Activated CD8-positive, alpha-beta T cell treated with anti-CD3 and anti-CD28 coated beads for 36 hours (primary cell): ENCODE measurements at places on chromosomes 7 and 10.
A peak's percentile ranks its signal among the peaks of the same experiment; 100 is the strongest.

- no peak for DNase-seq
Measured at GRCh38 chr7:28891192-28891875, 66.8 kb downstream of the TRIL start.

DNA sequence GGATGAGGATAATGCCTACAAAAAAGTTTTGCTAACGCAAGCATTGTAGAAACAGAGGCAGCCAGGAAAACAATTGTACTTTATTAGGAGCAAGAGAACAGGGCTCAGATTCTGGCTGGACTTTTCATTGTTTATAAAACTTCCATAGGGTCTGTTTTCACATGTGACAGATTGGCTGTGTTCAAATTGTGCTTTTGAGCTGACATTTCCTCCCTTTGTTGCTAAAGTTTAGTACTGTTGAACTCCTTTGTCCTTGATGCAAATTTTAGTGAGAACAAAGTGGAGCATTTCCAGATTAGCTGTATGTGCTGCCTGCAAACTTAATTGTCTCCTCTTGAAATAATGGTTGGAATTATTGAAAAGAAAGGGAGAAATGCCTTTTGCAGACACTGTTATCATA is 221.0 kb upstream of the FZD1 start:
- DNase-seq: no peak

DNA sequence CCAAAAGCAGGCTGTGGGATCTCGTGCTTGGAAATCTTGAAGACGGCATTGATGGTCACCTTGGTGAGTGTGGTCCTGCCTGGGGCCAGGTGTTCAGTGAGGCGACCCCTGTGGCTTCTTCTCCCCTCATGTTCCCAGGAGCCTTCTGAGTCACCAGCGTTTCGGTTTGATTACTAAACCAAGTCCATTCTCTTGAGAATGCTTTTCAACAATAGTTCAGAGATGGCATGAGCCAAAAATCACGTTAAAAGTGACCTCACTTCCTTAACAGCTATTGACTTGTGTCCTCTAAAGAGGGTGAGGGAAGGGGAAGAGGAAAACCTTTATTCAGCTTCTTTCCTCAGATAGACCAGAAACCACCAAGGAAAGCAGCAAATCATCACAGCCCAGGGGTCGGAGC is 315.2 kb downstream of the GATA3 start:
- peak; percentile 32 for DNase-seq

GRCh38 chr7:128000854-128001265 is 30.4 kb downstream of the LRRC4 start:
- no peak for DNase-seq
